ENCODE measurements at places on chromosomes 4 and X. TPM values are rescaled to one million over a fixed set of nuclear protein-coding genes. Genes with fewer than 3 reads are reported as not detected.

DNA sequence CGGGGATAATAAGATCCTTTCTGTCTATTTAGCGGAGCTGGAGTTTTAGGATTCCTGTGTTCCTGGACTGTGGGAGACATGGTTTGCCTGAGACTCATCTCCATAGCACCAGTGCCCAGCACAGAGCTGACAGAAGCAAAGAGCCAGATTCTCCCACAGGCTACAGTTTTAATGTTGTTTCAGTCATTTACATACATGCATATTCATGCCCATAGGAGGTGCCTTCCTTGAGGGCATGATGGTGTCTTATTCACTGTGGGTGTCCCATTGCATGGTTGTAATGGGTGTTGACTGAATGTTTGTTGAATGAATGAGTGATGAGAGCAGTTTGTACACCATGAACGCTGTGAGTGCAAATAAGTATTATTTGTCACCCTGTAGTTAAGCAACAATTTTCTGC, 260.6 kb downstream of the EVC2 start:
- DNase-seq = no peak

GRCh38 chrX:39639871-39640270, 457.9 kb downstream of the BCOR start:
- DNase-seq = no peak

DNA sequence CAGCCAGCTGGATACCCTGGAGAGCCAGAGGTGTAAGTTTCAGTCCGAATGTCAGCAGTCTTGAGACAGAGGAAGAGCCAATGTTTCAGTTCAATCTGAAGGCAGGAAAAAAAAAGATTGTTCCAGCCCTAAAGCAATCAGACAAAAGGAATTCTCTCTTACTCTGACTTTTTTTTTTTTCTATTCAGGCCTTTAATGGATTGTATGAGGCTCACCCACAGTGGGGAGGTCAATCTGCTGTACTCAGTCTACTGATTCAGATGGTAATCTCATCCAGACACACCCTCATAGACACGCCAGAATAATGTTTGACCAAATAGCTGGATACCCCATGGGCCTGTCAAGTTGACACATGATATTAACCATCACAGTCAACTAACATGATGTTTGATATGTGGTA, 51.9 kb downstream of the TEX13A start:
- no peak for DNase-seq

DNA sequence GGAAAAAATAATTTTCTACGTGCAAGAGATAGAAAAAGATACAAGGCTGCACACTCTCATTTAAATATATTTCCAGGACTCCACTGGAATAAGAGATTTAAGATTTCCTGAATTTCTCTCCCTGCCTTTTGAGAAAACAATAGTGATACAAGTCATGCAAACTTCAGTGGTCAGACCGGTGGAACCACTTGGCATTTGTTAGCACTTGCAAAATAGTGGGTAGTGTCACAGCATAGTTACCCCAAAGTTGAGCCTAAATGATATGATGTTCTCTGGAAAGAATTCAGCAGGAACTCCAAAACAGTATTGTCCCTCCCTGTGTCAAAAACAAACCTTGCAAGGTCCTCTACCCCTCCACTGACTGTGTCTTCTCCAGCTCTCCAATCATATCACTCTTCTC, 102.3 kb downstream of the ANKRD50 start:
- DNase-seq = no peak

DNA sequence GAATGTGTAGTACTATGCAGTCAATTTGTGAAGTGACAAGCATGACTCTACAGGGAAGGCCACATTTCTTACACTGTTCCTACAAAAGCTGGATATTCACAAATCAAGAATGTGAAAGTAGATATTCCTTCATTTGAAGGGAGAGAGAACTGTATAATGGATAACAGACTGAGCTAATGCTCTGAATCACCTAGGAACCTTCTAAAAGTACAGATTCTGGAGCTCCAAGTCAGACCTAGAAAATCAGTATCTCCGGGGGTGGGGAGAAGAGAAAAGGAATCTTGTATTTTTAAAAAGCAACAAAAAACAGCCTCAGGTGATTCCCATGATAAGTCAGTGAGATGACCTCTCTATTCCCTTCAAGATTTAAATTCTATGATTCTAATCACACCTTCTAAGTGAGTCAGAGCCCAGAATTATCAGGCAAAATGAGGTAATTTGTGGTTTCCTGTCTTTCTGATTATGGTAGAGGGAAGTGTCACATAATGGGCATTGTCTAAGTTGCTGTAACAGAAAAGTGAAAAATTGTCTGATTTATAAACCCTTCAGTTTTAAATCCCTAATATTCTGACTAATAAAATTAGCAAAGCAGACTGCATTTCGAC, 80.9 kb downstream of the IL21 start:
- no peak for DNase-seq

DNA sequence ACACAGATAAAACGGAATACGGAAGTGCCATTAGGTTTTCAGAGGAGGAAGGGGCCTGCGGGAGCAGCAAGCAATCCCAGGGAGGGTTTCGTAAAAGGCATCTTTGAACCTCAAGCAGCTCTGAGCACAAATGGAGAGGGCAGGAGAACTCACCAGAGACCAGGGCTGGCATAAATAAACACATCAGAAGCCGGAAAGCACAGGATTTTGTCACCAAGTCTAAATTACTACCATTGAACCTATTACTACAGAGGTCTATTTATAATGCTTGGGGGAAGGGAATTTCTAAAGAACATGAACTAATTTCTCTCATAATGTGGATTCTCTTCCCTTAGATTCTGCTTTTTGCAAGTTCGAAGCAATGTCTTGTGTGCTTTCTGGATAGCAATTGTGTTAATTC, 39.6 kb upstream of the MBTPS2 start:
- DNase-seq = no peak

DNA sequence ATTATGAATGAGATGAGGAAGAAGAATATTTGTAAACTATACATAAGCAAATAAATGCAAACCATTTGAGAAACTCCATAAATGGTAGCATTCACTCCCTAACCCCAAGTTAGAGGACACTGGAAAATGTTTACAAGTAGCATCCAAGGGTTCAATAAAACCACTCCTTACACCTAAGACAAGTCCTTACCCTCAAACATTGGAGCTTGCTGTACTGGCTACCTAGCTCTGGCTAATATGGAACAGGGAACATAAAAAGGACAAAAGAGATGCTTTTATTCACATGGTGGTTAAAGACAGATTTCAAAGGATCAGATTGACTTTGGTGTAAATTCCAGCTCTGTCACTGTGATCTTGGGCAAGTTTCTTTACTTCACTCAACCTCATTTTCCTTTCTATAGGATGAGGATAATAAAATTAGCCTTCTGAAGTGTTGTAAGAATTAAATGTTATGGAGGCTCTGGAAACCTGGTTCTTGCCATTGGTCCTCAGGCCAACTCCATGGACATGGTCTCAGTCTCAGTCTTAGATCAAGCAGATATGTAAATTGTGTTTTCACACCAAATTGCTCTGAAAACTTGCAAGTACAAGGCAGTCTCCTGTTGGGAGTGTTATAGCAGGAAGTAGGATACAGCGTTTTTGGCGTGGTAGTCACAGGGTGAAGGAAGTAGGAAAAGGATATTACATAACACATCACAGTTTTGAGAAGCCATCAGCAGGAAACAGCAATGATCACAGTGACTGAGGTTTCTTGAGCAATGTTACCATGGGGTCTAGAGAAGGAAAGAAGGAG, 3.3 kb downstream of the CXCL1 start:
- no peak for DNase-seq

Gene SRPX2
- 11.6 TPM for polyA plus RNA-seq

Gene GABRA4
- polyA plus RNA-seq = 0.03 TPM

Data from renal pelvis (tissue), 12 donors.